ENCODE measurements at places on chromosomes 12 and 14.

DNA sequence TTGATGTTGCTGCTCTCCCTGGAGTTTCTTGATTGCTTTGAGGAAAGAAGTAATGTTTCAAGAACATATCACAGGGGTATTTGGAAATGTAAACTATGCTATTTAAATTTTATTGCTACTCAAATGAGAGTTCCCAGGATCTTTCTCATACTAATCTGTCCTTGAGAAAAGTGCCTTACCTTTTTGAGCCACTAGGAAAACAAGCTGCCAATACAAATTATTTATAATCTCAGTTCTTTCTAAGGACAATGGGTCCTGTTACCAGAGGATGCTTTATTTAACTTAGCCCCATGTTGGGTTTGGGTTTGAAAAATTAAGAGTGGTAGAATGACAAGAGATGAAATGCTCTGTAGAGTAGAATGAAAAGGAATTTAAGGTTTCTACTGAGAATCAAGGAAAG lies 258.2 kb upstream of the PRKD1 start:
- DNase-seq, result no peak

DNA sequence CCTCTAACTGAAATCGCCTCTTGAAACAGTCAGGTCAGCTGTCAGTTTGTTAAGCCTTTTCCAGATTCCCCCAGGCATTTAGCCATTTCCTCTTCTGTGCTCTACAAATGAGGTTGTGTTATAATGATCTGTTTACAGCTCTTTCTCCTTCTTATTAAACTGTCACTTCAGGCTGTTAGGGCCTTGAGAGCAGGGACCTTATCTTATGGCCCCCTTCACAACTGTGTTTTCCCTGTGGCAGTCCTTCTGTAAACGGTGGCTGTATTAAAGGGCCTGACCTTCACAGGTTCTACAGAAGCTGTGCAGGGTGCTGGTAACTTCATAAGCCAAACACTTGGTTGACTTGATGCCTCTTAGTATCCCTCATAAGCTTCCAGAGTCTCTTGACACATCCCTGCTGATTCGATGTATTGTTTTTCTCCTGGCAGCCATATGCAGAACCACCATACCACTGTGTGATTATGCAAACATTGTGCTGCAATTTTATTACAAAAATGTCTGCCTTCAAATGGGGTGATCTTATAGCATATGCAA lies 104.7 kb downstream of the PLEKHA5 start:
- no peak for DNase-seq

DNA sequence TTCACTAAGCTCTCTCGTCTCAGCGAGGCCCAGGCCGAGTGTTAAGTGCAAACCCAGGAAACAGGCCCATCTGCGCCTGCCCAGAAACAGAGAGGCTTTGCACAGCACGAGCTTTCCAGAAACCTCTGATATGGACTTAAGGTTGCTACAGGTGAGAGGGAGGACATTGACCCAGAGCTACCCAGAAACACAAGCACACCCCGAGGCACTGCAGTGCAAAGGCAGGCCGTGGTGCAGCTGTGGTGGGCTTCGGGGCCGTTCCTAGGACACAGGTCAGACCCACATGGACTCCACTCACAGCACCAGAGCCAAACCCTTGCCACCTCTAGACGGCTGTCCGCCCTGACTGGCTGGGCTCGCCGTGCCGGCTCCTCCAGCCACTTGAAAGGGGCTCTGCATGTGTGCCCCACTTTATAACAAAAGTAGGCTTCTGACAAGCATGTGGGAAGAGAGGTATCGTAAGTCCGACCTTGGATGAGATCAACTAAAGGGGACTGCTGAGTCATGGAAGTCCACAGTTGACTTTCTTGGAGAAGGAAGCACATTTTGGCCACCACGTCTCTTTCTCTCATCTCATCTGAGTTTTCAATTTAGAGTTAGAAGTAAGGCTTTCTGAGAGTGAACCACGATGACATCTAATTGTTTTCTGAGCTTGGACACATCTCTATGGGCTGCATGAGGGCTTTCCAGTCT lies 38.2 kb downstream of the CACNA2D4 start:
- DNase-seq, result no peak

DNA sequence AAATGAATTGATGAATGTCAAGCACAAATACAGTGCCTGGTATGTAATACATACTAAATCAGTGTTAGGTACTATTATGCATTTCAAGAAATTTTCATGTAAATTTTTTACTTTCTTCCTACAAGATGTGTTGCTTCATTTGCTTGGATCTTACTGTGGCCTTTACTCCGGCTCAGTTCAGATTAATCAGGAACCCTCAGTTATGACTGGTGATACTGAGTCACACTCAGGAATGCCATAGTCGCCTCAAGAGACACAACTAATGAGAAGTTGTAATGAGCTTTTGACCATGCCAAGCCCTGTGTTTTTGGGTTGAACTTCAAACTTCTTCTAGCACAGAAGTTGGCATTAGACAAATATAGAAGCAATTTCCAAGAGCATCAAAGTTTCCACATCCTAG lies 96.0 kb downstream of the TGFB3 start:
- DNase-seq, result no peak

GRCh38 chr14:31921721-31922120 lies 155.4 kb upstream of the ARHGAP5 start:
- DNase-seq, result no peak

DNA sequence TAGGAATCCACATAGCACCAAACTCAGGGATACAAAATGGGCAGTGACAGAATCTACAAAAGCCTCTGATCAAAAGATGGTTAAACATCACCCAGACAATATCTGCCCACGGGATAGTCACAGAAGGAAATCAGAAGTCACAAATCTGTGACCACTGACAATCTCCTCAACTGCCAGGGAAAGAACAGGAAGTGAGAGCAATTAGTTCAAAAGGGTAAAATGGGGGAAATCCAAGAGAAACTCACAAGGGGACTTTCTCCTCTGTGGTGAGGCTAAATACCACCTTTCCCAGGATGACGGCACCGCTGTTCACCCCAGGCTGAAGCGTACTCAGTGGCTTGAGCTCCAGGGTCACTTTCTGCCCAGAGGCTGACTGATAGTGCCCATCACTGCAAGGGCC lies 10.7 kb downstream of the TTC5 start:
- DNase-seq, result no peak

- DNase-seq, result no peak
Observed at GRCh38 chr14:70555890-70556289, 21.1 kb upstream of the ADAM20 start.

- DNase-seq, result no peak
Observed at GRCh38 chr14:75155169-75155568, 21.2 kb downstream of the TMED10 start.

- no peak for DNase-seq
Observed at GRCh38 chr14:104390941-104391901, 188.3 kb upstream of the C14orf180 start.

DNA sequence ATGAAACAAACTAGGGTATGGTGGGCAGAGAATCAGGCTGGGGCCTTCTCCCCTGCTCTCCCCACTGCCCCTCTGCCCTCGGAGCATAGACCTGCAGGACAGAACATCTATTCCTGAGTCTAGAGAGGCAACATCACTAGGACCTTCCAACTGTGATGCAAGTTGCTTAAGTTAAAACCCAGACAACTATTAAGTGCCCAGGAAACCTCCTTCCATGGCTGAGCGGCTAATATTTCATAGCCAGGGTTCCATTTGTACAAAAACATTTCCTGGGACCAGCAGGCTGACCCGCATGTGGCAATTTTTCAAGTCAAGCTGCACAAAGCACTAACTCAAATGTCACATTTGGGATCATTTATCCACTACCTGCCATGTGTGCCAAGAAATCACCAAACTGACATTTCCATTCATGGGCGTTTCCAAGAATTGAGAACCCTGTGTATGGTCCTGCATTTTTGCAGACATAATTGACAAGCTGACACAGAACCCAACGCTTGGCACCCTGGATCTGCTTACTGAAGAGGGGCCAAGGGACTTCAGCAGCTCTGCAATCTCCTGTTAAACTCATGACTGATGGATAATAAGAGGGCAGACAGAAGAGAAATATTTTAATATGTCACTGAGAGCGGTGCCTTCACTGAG lies 32.7 kb downstream of the NT5DC3 start:
- no peak for DNase-seq

DNA sequence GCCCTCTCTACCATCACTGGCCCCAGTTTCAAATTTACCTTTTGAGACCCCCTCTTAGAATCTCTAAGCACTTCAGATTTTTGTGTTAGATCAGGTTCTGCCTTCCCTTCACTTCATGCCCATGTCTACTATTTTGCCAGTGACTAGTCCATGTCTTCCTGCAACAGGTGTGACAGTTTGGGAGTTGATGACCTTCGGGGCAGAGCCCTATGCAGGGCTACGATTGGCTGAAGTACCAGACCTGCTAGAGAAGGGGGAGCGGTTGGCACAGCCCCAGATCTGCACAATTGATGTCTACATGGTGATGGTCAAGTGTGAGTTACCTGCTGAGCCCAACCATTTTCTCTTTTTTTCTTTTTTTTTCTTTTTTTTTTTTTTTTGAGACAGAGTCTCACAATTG lies 5.8 kb upstream of the PA2G4 start:
- DNase-seq, result no peak
